ENCODE measurements at places on chromosomes 3 and 15.

DNA sequence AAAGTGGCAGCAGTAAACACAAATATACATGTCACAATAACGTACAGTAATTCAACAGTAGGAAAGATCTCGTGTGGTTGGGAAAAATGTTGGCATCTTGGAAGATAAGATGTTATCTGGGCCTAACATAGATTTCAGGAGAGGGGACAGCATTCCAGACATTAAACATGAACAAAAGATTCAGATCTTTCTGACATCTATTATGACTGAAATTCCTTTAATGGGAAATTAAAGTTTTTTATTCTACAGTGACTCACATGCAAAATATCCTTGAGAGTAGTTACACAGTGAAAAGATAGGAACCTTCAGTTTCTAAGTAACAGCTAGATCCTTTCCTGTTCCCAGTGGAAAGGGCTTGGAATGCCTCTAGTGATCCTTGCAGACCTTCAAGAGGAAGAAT lies 9.2 kb downstream of the NDUFB5 start:
- DNase-seq: no peak

- DNase-seq: no peak
These were observed at the start of gene IL16 for GRCh38 chr15:81196576-81197254. Gene IL16 (plus strand): TSS chr15:81196879. CDS start chr15:81225400, 28,521 bp downstream.

- no peak for DNase-seq
These were observed 64.4 kb downstream of the CRYBG3 start for GRCh38 chr3:97885931-97886824.

DNA sequence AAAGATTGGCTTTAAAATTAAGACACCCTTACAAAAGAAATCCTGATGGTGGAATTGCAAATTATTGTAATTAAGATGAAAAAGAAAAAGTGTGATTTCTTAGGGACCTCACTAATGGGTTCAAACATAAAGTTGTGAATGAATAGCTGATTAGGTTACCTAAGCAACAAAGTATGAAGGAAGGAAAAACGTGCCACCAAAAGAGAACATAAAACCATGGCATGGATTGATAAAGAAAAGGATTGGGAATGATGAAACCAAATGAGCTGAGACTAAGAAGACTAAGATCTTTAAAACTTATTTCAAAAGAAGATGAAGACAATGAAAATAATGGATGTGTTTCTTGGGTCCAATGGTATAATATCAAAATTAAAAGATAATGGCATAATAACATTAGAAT lies 32.2 kb upstream of the GUCA1C start:
- DNase-seq: no peak

DNA sequence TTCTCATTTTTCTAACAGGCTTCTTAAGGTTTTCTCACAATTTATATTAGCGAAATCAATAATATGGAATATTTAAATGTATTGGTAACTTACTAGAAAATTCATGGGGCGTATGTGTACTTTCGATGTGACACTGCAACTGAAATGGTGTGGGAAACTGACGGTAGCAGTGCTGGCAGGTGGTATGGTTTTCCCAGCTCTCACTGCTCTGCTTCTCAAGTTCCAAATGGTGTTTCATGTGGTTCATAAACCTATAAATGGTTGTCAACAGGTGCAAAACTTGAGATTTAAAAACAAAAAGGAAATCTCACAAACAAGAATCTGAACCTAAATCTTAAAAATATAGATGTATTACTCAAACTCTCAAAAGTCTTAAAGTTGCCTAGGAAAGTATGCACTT lies 54.7 kb downstream of the ZNF280D start:
- DNase-seq: no peak

DNA sequence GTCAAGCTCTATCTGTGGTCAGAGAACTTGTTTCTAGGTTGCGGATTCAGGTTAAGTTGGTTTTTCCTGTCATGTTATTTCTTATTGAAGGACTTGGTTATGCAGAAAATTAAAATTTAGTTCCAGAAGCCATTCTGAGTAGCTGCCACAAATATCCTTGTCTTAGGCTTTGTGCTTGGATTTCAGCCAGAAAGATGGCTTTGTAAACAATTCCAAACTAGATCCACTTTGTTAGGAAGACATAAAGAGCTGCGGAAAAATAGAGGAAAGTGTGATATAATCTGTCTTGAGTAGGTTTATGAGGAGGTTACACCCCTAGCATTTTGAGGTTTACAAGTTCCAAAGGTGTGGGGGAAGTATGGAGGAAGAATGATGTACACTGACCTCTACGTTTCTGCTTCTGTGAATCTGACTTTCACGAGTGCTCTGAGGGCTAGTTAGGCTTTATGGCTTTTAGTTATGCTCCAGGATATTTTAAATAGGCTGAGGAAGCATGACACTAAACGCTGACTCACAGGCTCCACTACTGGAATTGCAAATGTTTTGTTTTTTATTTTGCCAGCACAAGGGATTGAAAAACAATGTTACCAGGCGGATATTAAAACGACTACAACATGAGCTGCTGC lies 46.3 kb upstream of the UTS2B start:
- no peak for DNase-seq

- no peak for DNase-seq
These were observed 121.5 kb downstream of the PLCL2 start for GRCh38 chr3:17006132-17006852.

DNA sequence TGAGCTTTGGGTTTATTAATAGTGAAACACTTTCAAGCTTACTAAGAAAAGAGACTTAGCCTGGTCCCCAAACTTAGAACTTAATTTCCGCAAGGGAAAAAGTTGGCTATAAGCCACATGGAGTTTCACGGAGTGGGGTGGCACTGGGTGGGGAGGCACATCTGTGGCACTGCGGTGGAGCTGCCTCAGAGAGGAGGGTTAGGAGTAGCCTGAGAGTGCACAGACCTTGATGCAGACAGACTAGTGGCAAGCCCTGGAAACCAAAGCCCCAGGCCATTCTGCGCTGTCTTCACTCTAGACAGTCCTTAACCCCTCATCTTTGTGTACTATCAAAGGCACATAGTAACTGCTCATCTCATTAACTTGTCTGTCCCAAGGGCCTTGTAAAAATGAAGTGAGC lies 22.0 kb downstream of the CXCR6 start:
- DNase-seq: no peak

- DNase-seq: no peak
These were observed 45.0 kb downstream of the SOX2 start for GRCh38 chr3:181756645-181757297.

GRCh38 chr3:168570404-168571155 lies 474.9 kb upstream of the GOLIM4 start:
- no peak for DNase-seq

DNA sequence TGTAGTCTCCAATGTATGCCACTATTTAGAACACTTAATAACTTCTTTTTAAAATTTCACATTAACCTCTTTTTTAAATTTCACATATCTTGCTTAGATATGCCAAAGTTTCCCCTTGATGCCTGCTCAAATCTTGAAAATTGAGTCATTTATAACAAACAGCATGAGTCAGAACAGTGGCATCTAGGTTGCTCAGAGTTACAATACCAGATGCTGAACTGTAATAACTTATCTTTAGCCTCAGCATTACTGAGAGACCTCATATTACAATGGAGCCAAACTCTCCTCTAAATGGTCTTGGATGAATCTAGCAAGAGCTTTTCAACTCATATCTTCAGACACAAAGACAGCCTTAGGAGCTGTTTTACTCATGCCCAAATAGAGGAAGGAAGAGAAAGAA lies 439.3 kb upstream of the ARPP21 start:
- DNase-seq: no peak

GRCh38 chr3:174540116-174540908 lies 318.8 kb upstream of the NAALADL2 start:
- DNase-seq: no peak

GRCh38 chr15:51696566-51696965 lies 15.3 kb downstream of the SCG3 start:
- DNase-seq: no peak

DNA sequence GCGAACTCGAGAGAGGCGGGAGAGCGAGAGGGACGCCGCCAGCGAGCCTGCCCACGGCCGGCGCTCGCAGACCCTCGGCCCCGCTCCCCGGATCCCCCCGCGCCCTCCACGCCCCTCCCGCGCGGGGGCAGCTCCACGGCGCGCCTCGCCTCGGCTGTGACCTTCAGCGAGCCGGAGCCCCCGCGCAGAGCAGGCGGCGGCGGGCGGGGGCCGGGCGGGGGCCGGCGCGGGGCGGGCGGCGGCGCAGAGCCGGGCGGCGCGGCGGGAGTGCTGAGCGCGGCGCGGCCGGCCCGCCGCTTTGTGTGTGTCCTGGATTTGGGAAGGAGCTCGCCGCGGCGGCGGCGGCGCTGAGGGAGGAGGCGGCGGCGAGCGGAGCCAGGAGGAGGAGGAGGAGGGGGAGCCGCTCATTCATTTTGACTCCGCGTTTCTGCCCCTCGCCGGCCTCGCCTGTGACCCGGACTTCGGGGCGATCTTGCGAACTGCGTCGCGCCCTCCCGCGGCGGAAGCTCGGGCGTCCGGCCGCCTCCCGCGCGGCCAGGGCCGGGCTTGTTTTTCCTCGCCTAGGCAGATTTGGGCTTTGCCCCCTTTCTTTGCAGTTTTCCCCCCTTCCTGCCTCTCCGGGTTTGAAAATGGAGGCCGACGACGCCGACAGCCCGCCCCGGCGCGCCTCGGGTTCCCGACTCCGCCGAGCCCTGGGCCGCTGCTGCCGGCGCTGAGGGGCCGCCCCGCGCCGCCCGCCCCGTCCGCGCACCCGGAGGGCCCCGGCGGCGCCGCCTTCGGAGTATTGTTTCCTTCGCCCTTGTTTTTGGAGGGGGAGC lies 524 bp downstream of the IGF1R start:
- peak; percentile 30 for DNase-seq

GRCh38 chr3:177336873-177337450 lies 139.7 kb upstream of the TBL1XR1 start:
- no peak for DNase-seq

GRCh38 chr15:101133751-101134261 lies 118.0 kb downstream of the CHSY1 start:
- DNase-seq: no peak

DNA sequence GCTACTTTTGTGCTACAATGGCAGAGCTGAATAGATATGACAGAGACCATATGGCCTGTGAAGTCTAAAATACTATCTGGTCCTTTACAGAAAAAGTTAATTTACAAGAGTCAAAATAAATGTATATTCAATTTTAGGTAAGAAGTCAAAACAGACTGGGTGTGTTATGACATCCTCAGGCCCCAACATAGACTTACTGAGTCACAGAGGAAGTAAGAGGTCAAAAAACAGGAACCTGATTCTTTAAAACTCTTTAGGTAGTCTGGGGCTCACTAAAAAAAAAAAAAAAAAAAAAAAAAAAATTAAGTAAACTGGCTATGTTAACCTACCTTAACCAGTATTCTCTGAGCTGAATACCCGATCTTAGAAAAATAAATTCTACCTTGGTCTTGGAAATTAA lies 13.1 kb downstream of the DNAAF4 start:
- no peak for DNase-seq

DNA sequence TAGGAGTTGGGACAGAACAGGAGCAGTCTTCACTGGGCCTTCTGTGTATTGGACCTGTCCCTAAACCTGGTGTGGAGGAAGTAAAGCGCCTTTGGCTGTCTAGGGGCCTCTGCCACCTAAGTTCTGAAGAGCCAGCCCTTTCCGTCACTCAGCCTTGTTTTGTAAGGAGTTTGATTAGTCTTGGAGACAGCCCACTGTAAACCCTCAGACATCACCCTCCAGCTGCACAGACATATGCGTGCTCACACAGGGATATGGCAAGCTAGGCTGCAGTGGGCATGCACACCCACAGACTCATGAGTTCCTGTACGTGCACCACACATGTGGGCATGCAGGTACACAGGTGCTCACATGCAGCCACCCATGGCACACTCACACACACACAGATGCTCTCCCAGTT lies 5.2 kb downstream of the PRKCD start:
- no peak for DNase-seq

- no peak for DNase-seq
These were observed 1.4 kb upstream of the ISLR2 start for GRCh38 chr15:74128785-74129585.

GRCh38 chr3:69740103-69741021 lies 1.1 kb downstream of the MITF start:
- DNase-seq: no peak

GRCh38 chr3:147418808-147419701 lies 9.9 kb downstream of the ZIC1 start:
- DNase-seq: no peak

GRCh38 chr3:109161487-109162123 lies 25.1 kb downstream of the C3orf85 start:
- DNase-seq: no peak

Measured in HuH-7 (cell line).